NCI-H1436 treated with DMSO at 0.1 percent for 48 hours (cell line): ENCODE measurements at places on chromosomes 1 and 21.

DNA sequence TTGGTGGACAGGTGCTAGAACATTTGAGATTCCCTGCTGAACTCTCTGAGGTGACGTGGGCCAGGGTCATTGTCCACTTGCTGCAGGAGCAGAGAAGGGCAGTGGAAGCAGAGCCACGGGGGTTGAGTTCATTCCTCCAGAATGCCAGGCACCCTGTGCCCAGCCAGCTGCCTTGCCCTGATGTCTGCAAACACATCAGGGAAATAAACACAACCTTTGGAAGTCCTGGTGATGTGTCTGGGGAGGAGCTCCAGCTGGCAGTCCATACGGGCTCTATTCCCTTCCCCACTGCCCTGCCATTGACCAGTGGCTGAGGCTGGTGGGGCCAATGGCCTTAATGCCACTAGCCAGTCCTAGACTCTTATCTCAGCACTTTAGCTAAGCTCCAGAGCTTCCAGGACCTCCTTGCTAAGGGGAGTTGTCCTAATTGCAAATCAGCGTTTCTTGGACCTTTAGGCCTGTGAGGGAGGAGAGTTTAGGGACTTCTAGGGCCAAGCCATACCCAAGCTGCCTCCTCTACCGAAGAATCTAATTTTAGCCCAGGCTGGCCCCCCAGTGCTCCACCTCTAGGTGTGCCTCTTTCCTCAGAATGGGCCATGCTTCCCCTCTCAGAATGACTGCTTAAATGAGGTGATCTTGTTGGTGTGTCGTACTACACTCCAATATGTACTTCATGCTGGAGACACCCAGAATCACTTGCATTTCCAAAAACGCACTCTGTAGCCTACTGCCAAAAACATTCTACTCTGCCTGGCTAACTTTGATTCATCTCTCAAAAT is 25.9 kb upstream of the MFSD2A start:
- no peak for DNase-seq

DNA sequence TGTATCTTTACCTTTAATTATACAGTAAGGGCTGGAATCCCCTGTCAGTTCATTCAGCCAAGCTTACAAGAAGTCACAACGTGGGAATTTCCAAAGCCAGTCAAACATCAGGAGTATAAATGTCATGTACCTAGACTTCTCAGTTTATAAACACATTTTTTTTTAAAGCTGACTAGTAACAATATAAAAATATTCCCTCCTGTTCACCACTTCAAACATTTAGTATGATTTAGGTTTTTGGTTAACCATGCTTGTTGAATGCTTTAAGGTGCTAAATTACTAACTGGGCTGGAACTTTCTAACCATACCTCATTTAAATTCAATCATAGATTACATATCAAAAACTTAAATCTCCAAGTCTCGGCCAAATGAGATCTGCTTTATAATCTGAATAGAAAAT is 44.0 kb downstream of the JAK1 start:
- DNase-seq, result no peak

DNA sequence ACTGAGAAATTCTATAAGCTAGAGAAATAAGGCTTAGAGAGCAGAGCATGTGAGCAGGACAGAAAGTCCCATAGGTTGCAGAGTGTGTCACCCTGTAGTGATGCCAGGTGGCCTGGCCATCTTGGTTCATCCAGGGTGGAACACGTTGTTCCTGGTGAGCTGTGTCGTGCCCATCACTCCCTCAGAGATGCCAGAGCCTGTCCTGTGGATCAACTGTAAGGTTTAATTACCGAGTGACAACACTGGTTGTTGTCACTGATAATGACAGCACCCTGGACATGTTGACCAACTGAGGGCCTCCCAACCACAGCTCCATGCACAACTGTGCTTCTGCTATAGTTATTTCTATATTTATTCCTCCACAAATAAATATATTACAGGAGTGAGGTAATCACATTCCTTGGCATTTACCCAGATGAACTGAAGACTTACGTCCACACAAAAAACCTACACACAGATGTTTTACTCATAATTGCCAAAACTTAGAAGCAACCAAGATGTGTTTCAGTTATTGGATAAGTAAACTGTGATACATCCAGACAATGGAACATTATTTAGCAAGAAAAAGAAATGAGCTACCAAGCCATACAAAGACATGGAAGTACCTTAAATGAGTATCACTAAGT is 6.2 kb downstream of the C1orf198 start:
- no peak for DNase-seq

- DNase-seq, result no peak
Observed at GRCh38 chr1:86541859-86542258, 5.0 kb upstream of the CLCA4 start.
